ENCODE measurements at places on chromosomes 4 and X.

- DNase-seq = no peak
These were observed 40.9 kb upstream of the DCLK2 start for GRCh38 chr4:150037251-150037856.

GRCh38 chr4:153267890-153268289 is 63.6 kb downstream of the TRIM2 start:
- DNase-seq = no peak

DNA sequence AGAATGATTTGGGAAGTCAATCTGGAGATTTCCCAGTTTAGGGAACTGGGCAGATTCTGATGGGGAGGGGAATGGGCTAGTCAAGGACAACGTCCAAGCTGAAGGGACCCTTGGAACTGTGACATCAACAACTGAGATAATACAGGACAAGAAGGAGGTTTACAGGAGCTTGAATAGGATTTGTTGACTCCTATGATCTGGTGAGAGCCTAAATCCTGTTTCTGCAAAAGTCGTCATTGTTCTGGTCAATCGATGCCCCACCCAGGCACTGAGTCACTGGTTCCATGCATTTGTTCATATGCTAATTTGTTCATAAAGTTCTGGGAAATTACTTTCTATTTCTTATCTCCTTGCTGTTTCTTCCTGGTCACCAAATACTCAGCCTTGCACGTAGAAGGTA is 15.3 kb upstream of the PDGFRA start:
- no peak for DNase-seq

GRCh38 chr4:145618210-145618931 is 814 bp upstream of the MMAA start:
- DNase-seq = no peak

DNA sequence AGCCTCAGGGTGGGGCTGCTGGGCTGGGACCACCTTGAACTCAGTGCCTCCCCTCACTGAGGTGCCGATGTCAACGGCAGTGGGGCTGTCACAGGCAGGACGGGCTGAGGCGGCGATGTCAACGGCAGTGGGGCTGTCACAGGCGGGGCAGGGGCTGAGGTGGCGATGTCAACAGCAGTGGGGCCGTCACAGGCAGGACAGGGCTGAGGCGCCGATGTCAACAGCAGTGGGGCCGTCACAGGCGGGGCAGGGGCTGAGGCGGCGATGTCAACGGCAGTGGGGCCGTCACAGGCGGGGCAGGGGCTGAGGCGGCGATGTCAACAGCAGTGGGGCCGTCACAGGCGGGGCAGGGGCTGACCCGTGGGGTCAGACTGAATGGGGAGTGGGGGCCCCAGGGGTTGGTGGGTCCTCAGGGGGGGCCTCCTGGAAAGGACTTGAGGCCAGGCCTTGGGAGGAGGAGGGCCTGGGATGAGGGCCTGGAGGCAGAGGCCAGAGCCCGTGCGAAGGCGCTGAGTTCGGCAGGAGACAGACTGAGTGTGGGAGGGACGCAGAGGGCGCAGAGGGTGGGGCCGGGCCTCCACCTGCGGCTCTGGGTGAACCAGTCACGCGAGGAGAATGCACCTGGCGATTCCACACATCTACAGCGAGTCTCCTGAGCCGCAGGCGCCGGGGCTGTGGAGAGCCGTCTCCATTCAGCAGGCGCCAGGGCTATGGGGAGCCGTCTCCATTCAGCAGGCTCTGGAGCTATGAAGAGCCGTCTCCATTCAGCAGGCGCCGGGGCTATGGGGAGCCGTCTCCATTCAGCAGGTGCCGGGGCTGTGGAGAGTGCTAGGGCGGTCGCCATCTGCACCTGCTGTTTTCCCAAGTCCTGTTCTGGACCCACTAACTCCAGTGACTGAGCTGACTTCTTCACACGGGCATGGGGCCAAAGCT is 22.9 kb downstream of the ATP5ME start:
- no peak for DNase-seq

- DNase-seq = no peak
These were observed 947.9 kb downstream of the FAT4 start for GRCh38 chr4:126262665-126263064.

GRCh38 chr4:8191136-8191747 is 7.8 kb upstream of the SH3TC1 start:
- DNase-seq = no peak

DNA sequence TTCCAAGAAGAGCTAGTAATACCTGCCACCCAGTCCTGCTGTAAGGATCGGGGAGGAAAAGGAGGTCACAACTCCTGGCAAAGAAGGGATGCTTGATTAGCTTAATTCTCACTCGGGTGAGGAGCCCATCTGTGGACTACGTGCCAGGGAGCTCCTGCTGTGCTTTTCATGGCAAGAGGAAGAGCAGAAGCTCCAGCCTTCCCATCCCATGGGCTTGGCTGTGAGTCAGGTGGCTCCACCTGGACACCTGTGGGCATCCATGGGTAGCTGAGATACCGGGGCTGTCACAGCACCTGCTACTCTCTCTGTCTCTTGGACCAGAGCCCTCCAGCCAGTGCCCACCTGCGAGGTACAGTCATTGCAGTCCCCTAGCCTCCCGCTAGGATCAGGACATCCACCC is 18.0 kb downstream of the CLNK start:
- DNase-seq = no peak

GRCh38 chr4:138494931-138495330 is 252.8 kb upstream of the SLC7A11 start:
- no peak for DNase-seq

DNA sequence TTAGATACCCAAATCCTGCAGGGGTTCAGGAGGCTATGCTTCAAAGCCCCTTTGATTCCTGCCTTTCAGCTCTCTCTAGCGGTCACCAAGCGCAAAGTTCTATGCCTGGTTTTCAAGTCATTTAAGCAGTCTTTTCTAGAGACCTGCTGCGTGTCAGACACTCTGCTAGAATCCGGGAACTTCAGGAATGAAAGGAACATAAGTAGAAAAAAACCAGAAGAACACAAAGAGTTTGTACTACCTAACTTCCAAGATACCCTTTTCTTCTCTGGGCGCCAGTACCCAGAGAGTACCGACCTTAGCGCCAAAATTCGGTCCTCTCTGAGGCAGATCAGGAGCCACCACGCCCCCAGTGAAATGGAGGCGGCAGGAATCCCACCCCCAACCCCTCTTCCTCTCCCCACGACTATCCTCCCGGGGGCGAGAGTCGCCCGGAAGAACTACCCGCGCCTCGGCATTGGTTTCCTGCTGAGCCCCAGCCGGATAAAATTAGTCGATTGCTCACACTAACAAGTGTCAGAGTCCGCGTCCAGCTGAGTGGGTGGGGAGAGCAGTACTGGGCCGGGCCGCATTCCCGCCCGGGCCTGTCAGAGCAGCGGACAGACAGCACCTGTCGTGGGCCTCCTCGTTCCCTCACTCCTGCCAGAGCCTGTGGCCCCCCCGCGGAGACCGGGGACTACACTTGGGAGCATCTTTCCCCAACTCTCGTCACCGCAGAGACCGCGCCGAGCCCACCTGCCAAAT is 78.8 kb downstream of the RLIM start:
- DNase-seq = peak; percentile 17

- no peak for DNase-seq
These were observed 184.4 kb upstream of the CXorf66 start for GRCh38 chrX:140149761-140150160.

GRCh38 chr4:176492646-176493302 is 173.0 kb downstream of the SPCS3 start:
- no peak for DNase-seq

GRCh38 chrX:150211988-150212387 is 151.1 kb upstream of the MAMLD1 start:
- DNase-seq = no peak
